ENCODE measurements at places on chromosomes 11 and 22.

- no peak for DNase-seq
Observed at GRCh38 chr22:23115825-23116494, 25.8 kb downstream of the RSPH14 start.

DNA sequence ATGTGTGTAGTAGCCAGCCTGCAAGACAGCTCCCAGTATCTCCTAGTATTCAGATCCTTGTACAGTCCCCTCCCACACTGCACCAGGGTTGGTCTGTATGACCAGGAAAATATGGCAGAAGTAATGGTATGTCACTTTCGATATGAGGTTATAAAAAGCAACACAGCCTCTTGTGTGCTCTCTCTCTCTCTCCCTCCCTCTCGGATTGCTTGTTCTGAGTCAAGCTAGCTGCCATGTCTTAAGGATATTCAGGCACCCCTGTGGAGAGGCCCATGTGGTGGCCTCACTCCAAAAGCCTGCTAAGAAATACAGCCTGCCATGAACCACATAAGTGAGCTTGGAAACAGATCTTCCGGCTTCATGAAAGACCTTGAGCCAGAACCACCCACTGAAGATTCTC is 25.4 kb downstream of the FXYD6 start:
- no peak for DNase-seq

DNA sequence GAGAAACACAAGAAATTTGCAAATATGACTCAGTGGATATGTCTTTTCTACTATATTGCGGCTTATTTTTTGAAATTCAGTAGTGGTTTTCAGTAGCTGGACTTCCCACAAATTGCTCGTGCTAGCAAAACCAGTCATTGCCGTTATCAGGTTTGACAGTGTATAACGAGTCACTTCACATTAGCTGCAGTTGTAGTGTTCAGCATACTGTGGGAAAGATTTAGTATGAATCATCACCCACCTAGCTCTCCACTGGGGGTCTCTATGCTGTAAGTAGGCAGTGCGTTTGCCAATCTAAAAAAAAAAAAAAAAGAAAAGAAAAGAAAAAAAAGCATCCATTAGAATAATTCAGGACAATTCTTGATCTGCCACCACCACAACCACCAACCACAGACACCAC is 1318.9 kb downstream of the LRRC4C start:
- no peak for DNase-seq

- DNase-seq, result no peak
Observed at GRCh38 chr22:47623763-47624148, 861.3 kb downstream of the TBC1D22A start.

GRCh38 chr11:131896978-131897615 is 526.7 kb downstream of the NTM start:
- DNase-seq, result no peak

DNA sequence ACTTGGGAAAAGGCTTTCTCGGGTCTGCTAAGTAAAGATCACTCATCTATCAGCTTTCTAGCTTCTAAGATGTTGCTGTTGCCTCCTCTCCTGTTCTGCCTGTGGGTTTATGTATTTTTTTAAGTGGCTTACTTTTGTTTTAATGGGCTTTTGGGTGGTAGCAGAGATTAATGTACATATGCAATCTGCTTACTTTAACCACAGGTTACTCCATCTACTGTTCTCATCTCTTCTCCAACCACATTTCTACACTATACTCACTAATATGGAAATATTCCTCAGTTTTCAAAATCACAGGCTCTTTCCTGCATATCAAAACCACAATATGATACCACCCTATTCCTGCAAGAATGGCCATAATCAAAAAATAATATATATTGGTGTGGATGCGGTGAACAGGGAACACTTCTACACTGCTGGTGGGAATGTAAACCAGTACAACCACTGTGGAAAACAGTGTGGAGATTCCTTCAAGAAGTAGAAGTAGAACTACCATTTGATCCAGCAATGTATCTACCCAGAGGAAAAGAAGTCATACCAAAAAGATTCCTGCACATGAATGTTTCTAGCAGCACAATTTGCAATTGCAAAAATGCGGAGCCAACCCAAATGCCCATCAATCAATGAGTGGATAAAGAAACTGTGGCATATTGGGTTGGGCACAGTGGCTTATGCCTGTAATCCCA is 288.8 kb downstream of the SWAP70 start:
- DNase-seq, result no peak

- no peak for DNase-seq
Observed at GRCh38 chr22:19180740-19181410, 2.3 kb upstream of the SLC25A1 start.

DNA sequence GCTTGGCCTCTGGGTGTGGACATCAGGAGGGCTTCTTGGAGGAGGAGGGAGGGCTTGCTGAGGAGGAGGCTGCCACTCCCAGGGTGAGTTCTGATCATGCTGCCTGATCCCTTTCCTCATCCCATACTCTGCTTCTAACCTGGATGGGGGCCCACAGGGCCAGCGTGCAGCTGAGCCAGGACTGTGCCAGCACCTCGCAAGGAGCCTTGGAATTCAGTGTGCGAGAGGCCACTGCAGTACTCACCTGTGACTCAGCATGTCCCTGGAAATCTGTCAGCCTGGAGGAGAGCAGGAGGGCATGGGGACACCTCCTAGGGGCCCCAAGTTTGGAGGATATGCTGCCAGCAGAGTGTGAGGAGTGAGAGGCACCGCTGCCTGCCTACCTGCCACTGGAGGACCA is 4.2 kb upstream of the GAB4 start:
- DNase-seq, result no peak

GRCh38 chr11:109309153-109309552 is 112.8 kb upstream of the C11orf87 start:
- DNase-seq, result peak; percentile 23

DNA sequence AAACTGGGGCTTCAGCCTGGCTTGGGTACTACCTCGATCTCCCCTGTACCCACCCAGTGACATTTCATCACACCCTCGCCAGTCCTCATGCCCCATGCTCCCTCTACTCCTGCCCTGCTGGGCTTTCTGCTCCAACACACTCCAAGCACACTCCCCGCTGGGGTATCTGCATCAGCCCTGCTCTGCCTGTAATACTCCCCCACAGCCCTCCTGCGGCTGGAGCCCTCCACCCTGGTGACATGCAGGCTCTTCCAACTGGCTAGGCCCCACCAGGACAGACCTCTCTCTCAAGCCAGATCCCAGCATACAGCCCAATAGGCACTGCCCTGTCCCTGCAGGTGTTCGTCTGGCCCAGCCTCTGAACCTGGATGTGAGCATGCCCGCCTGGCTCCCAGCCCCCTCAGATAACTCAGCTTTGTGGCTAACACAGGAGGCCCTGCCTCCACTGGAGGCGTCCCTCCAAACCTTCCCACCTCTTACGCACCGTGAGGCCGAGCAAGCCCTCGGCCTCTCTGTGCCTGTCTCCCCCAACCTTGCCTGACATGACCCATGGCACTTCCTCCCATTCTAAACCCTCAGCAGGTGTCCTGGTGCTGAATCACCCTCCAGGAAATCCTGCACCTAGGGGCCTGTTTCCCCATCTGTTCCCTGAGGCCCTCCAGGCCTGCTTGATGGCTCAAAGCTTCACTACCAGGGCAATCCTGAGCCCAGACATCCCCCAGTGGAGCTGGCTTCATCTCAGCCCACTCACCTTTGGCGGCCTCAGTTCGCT is 33.5 kb upstream of the TXNRD2 start:
- no peak for DNase-seq

- DNase-seq, result no peak
Observed at GRCh38 chr11:130720232-130721022, 195.9 kb downstream of the SNX19 start.

GRCh38 chr11:1691026-1691877 is 5.7 kb upstream of the KRTAP5-6 start:
- no peak for DNase-seq

- no peak for DNase-seq
Observed at GRCh38 chr22:36569999-36570398, 41.0 kb upstream of the EIF3D start.

GRCh38 chr11:75938543-75938942 is 123.5 kb downstream of the UVRAG start:
- no peak for DNase-seq

- no peak for DNase-seq
Observed at GRCh38 chr22:25402160-25402500, 162.3 kb upstream of the GRK3 start.

DNA sequence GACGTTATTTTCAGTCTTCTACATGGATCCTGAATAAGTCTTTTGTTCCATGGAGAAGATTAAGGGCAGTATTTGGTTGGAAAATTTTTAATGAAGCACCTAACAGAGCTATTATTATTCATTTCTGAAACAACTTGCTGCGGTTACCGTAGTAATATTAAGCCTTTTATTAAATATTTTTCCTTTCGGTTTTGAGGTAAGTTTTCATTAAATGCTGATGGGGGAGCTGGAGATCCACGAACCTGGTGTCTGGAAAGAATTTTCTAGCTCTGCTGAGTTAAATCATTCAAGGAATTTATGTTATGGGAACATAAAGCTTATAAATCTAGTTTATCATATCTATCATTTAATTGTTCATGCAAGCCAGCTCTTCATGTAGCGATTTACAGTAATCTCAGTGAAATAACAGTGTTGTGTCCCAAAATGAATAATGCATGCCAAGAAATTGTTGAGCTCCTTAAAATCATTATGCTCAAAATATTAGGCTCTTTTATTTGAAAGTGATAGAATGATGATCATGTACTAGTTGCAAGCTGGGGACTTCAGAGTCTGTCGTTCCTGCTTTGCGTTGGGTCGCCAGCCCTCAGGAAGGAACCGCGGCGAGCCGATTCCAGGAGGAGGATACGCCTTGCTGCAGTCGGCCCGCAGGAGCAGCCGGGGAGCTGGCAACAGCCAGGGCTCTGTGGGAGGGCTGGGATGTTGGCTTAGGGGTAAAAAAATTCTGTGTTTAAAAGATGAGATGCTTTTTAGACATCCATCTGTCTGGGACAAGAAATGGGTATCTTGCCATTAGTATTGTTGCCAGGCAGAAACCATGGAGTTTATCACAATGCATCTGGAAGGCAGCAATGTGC is 83.1 kb downstream of the TBC1D22A start:
- DNase-seq, result no peak

DNA sequence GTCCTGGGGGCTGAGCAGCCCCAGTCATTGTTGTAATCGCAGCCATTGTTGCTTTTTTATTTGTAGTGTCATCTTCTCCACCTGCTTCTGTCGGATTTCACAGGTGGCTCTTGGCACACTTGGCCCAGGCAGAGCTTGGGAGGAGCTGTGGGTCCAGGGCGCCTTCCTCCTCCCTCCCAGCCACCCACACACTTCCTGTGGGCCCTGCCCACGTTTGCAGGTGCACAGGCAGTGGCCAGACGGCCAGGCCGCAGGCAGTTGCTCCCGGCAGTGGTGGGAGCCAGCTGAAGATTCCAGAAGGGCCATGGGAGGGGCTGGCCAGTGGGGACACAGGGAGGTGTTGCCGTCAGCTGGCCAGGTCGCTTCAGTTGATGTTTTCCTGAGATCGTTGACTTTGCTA is 1191.9 kb downstream of the BRD1 start:
- DNase-seq, result no peak

GRCh38 chr11:10674440-10674855 is 19.1 kb downstream of the IRAG1 start:
- no peak for DNase-seq

GRCh38 chr11:31767066-31767465 is 44.1 kb downstream of the PAX6 start:
- DNase-seq, result no peak

DNA sequence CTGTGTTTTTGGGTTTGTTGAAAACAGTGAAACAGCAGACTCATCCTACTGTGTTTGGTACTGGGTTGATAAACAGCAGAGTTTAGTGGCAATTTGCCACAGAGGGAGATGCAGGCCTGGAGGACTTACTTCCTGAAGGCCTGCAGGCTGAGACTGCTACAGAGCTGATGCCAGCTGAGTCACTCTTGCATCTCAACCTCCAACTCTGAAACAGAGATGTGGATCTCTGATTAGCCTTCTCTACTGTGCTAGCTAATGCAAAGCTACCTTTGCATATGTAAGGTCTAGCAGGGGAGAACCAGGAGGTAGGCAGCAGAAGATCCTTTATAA is 14.3 kb downstream of the ATP5MG start:
- no peak for DNase-seq

- no peak for DNase-seq
Observed at GRCh38 chr11:96306071-96306470, 36.9 kb downstream of the MAML2 start.

DNA sequence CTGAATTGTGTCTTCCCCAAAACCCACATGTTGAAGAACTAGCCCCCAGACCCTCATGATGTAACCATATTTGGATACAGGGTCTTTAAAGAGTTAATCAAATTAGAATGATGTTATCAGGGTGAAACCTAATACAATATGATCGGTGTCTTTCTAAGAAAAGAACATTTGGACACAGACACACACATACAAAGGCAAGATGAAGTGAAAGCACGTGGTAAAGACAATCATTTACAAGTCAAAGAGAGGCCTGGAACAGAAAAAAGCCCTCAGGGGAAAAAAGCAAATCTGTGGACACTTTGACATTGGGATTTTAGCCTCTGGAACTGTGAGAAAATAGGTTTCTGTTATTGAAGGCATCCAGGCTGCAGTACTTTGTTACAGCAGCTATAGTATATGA is 733.4 kb downstream of the JRKL start:
- no peak for DNase-seq

- DNase-seq, result no peak
Observed at GRCh38 chr11:15937601-15938120, 418.7 kb downstream of the SOX6 start.

DNA sequence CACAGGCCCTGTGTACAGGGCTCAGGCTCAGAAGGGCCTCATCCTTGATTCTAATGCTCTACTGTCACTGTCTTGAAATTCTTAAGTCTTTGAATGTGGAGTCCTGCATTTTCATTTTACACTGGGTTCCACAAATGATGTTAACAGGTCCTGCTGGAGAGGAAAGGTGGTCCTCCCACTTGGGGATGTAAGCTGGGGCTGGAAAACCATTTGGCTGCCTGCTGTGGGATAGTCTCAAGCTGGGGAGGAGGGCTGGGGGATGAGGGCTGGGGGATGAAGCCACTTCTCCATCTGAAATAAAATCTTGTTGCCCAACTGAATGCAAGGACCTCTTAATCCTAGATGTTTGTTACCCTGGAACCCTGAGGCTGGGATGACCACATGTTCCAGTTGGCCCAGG is 423.0 kb downstream of the TENM4 start:
- no peak for DNase-seq

DNA sequence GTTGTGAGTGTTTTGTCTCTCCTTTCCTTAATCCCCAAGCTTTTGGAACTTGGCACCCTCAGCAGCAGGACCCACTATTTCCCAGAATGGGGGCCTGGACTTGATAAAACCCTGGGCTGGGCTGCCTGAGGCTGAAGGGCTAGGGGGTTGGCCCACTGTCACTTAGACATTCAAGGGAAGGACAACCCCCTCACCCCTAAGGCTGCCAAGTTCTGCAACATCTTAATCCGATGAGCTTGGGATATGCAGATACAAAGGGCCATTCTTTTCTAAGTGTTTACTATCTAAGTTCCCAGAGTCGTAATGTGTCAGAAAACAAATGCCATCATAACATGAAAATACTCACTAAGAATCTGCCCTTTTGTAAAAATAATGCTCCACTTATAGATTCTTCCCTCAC is 42.9 kb downstream of the IRAG1 start:
- DNase-seq, result no peak

DNA sequence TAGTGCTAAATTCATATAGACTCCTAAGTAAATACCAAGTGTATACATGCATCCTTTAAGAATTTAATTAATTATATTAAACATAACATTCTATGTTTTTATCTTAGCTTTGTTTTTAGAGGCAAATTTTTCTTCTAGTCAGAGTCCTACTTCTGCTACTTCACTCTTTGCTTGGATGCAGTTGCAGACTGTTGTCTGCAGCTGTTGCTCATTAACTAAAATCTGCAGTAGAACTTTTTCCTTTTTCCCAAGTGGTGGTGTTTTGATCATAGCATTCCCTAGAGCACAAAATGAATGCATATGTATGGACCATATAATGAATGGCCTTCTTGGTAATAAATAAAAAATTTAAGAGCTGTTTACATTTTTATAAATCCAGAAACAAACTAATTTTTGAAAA is 198.3 kb downstream of the CASP12 start:
- DNase-seq, result no peak

Data from NCI-H2107 (cell line).